Stimulated activated CD8-positive, alpha-beta memory T cell treated with anti-CD3 and anti-CD28 coated beads, Interleukin-4, amount 100 ng/mL, for 1 hour (primary cell): ENCODE measurements at places on chromosomes 1 and 21.

DNA sequence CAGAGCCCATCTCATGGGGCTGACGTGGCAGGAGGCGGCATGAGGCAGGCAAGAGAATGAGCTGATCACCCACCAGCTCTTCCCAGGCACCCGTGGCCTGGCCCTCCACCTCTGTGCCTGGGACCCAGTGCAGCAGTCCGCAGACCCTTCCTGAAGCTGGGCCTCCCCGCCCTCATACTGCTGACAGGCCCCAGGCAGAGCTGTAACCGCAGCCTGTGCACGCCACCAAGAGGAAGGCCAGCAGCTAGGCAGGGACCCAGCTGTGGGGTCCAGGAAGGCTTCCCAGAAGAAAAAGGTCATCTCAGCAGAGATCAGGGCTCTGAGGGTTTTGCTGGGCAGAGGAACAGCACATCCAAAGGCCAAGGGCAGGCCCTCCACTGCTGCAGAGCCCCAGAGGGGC lies 9.8 kb upstream of the MTFR1L start:
- DNase-seq: no peak

DNA sequence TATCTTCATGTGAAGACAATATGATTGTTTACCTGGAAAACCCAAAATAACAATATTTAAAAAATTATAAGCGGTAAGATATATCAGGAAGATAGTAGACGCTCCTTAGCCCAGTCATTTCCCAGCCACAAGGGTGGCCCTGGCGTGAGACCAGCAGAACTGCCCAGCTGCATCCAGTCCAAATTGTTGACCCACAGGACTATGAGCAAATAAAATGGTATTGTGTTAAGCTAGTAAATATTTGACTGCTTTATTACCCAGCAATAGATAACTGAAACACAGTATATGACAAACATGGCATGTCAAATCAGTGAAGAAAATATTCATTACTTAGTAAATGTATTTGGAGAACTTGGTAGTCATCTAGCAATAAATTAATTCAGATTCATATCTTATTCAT lies 294.3 kb upstream of the SPAG17 start:
- DNase-seq: no peak

GRCh38 chr1:21820597-21821232 lies 8.7 kb downstream of the LDLRAD2 start:
- DNase-seq: no peak

DNA sequence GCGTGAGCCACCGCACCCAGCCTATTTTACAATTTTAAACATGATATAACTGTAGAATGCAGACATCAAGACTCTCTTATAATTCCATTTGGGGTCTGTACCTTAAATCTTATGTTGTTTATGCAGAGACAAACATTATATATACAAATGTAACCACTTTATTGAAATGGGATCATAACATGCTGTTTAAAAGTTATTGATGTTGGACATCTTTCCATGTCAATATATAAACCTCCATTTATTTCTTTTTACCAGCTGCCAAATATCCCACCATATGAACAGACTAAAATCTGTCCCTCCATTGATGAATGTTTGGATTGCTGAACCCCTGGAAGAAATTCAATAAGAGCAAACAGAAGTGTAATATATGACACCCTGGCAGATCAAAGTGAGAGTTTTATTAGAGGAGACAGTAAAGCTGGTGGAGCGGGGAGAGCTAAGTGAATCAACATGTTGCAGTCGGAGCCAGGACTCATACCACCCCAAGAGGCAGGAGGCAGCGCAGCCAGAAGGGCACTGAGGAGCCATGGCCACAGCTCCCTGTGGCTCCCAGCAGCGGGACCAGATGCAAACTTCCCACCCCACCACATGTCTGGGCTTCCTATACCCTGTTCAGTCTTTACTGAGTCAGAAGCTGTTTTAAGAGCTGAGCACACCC lies 4.7 kb upstream of the PCSK9 start:
- DNase-seq: no peak

- no peak for DNase-seq
These were observed 79.3 kb downstream of the RPS6KA1 start for GRCh38 chr1:26608895-26609294.

DNA sequence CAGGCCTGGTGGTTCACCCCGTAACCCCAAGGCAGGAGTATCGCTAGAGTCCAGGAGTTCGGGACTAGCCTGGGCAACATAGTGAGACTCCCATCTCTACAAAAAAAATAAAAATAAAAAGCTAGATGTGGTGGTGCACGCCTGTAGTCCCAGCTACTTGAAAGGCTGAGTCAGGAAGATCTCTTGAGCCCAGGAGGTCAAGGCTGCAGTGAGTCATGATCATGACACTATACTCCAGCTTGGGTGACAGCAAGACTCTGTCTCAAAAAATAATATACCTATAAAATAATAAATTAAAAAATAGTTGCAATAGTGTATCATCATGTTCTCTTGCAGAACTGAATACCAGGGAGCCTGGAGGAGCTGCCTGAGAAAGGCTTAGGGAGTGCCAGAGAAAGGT lies 19.9 kb upstream of the TMEM39B start:
- no peak for DNase-seq

DNA sequence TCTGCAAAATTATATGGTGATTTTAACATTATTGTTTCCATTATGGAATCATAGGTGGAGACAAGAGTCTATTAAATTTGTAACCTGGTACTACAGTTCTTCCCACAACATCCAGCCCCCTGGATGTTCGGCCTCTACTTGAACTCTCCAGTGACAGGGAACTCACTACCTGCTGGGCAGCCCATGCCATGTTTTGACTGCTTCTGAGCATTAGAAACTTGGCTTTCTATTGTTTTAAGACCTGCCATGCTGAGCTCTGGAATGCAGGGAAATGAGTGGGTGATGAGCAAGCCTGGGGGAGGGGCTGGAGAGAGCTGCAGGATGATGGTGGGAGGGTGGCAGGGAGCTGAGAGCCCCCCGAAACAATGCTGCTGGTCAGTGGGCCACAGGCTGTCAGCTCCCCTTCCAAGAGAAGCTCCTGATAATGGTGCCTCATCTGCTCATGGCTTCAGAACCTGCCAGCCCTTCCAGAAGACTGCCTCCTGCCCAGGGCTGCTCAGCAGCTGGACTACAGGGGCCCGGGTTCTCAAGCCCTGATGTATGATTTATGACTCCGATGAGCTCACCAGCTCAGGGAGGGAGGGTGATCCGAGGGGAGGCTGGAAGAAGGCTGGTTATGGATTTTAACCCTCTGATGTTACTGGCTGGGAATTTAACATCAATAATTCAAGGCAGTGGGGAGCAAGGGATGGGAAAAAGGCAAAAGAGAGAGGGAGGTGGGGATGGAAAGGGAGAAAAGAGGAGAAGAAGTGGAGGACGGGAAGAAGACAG lies 205.0 kb downstream of the HIVEP3 start:
- DNase-seq: no peak

- no peak for DNase-seq
These were observed 63.8 kb downstream of the ARHGEF16 start for GRCh38 chr1:3518256-3518655.

DNA sequence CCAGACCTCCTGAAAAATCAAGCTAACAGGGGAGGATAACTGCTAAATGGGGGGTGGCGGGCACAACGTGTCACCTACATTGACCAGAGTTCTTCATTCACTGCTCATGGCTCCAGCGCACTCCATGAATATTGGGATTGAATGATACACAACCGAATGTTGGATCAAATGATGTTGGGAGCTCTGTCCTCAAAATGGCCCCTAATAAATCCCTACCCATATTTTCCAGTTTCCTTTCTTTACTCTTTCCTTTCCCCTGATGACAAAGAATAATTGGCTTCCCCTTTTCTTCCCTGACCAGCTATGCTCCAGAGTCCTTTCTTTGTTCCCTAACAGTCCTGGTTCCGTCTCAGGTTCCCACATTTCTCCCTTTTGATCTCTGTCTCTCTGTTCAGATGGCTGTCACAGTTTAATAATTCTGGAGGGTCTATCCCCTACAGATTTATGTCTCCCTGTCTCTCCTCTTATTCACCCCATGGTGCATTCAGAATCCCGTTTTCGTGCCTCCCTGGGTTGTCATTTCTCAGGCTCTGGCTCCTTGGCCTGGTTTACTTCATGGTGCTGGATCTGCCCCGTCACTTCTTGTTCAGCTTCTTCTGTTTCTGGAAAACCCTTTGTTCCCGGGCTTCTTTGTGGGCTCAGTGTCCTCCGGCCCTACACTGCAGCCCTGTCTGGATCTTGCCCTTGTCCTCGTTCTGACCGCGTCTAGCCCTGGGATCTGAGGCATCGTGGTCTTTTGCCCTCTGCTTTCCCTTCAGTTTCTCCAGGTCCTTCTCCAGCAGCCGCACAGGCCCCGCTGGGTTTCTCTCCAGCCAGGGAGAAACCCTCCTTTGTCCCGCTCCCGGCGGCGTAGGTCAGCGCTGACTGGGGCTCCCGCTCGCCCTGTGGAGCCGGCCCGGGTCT lies 78.3 kb downstream of the NDUFS5 start:
- DNase-seq: no peak

- no peak for DNase-seq
These were observed 2.5 kb upstream of the MX2 start for GRCh38 chr21:41359286-41359685.

DNA sequence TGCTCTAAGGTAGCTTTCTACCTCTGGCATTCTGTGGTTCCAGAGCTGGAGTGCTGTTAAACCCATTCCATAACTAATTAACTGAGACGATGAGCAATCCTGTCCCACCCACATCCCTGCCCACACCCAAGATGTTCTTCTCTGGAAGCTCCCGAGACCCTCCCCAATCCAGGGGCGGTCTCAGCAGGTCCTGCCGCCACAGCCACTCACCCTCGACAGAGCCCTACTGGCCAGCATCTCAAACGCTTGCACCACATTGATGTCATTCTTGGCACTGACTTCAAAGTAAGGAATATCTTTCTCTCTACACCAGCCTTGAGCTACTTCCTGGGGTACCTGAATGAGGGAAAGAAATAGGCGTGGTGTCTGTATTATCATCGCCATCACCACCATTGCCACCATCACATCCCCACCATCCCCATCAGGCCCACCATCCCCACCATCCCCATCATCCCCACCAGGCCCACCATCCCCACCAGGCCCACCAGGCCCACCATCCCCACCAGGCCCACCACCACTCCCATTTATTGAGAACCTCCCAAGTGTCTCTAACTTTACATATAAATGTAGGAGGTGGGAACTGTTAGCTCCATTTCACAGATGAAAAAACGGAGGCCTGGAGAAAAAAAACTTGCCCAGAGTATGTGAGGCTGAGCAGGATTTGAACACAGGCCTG lies 17.7 kb downstream of the RAB7B start:
- no peak for DNase-seq

DNA sequence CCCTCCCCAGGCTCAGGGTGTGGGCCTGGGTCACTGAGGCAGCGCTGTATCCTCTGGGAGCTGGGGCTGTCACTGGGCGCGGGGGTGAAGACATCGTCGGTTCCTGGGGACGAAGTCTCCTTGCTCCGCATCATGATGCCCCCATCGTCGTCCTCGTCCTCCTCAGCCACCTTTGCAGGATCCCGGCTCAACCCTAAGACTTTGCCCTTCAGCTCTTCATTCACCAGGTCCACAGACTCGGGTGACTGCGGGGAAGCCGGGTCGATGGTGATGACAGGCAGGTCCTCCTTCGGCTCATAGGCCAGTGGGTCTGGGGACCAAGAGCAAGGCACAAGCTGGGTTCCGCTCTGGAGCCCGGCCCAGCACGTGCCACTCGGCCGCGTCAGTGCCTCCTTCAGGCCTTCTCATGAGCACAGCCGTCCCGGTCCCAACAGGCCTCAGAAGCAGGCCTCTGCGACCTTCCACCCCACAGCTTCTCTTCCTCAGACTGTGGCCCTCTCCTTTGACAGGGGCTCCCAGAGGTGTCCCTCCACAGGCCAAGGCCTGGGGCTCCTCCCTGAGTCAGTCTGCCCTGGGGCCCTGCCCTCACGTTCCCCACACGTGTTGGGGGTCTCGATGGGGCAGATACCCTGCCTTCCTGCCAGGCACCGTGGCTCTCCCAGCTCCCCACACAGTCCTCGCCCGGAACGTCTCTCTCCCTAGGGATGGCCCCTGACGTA lies 54.4 kb downstream of the SLC9A1 start:
- no peak for DNase-seq

GRCh38 chr1:12005488-12006166 lies 13.7 kb upstream of the MIIP start:
- no peak for DNase-seq

GRCh38 chr1:154423988-154424326 lies 18.8 kb downstream of the IL6R start:
- DNase-seq: no peak

GRCh38 chr1:100452641-100453040 lies 85.3 kb upstream of the GPR88 start:
- no peak for DNase-seq

GRCh38 chr1:205512059-205513045 lies 7.9 kb downstream of the CDK18 start:
- no peak for DNase-seq

GRCh38 chr1:94550800-94551241 lies 9.3 kb upstream of the F3 start:
- DNase-seq: no peak
